Skin of body (tissue), 3 donors: ENCODE measurements at places on chromosomes 7 and 10. TPM values are rescaled to one million over a fixed set of nuclear protein-coding genes. Genes with fewer than 3 reads are reported as not detected.

Gene SAMD9L
- total RNA-seq, result 7.6 TPM

Gene OPN1SW
- not detected for total RNA-seq

Gene LIPA
- total RNA-seq, result 43.5 TPM

- no peak for DNase-seq
These were observed 97.7 kb upstream of the TMEM196 start for GRCh38 chr7:19871102-19871501.
